ENCODE measurements at places on chromosomes 5 and 9.

GRCh38 chr9:88590558-88591146 lies 55.7 kb downstream of the NXNL2 start:
- peak; percentile 27 for DNase-seq

DNA sequence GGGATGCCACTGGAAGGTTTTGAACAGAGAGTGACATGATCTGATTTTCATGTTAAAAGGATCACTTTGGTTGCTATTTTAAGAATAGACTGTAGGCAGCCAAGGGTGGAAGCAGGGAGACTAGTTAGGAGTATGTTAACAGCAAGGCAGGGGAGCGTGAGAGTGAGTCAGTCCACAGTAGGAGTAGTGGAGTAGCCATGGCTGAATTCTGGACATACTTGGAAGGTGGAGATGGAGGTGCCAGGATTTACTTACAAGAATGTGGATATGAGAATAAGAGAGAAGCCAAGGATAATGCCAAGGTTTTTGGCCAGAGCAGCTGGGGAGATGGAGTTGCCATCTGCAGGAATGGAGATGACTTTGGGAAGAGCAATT lies 118.8 kb downstream of the GALNT10 start:
- DNase-seq: no peak

DNA sequence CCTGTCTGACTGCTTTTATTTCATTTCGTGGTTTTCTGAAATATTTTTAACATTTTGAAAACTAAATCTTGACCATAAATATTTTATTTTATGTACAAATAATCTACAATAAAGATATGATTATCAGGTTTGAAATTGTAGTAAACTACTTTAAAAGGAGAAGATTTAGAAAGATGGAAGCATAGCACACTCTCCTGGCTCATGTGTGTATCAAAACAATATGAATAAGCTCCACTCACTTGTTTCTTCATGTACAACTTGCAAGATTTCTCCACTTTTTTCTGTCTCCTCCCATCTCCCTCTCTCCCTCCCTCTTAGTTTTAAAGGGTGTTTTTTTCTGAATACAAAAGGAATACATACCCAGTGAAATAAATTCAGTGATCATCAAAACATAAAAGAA lies 15.4 kb upstream of the VPS13A start:
- no peak for DNase-seq

DNA sequence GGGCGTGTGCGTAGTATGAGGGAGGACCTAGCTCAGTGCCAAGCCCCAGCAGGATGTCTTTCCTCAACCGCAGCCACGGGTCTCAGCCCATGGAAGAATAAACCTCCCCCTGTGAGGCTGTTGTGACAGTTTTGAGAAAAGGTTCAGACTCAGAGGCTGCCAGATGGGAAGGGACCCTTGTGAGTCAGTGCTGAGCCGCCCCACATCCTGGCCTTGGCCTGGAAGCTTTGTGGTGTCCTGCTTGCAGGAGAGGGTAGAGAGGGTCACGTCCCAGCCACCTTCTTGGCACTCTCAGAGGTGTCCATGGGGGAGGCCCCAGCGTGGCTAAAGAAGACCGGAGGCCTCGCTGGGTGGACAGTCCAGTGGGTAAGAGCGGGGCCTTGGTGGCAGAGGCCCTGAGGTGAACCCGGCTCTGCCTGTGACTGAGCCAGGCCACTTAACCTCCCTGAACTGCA lies 2.8 kb downstream of the GRHPR start:
- no peak for DNase-seq

DNA sequence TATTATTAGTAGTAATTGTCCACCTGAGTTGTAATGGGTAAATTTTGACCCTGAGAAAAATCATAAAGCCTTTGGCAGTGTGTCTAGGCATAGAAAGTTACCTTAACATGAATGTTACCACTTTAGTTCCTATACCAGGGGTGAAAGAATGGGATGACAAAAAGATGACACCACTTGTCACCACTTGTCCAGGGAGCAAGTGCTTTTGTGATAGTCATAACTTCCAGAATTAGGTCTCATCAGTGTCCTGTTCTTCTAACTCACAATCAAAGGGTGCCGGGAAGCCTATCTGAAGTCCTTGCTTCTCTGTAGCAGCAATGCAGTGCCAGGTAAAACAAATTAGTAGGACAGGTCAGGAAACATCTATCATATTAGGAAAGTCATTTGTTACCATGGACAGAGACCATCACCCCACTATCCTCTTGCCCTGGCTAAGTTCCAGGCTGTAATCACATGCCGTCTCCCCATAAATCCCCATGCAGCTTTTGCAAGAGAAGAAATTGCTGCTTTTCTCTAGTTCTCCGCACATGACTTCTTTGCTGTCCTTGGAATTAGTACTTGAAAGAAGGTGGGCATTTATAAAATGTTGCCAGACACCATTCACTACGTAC lies 156.5 kb upstream of the SGCD start:
- no peak for DNase-seq

- no peak for DNase-seq
These were observed 170.8 kb downstream of the SGCD start for GRCh38 chr5:156497804-156498208.

GRCh38 chr5:143447983-143448382 lies 44.5 kb upstream of the NR3C1 start:
- DNase-seq: no peak

GRCh38 chr5:89303033-89303480 lies 420.1 kb upstream of the MEF2C start:
- DNase-seq: no peak

- no peak for DNase-seq
These were observed 218.8 kb downstream of the MCTP1 start for GRCh38 chr5:95066048-95066447.

DNA sequence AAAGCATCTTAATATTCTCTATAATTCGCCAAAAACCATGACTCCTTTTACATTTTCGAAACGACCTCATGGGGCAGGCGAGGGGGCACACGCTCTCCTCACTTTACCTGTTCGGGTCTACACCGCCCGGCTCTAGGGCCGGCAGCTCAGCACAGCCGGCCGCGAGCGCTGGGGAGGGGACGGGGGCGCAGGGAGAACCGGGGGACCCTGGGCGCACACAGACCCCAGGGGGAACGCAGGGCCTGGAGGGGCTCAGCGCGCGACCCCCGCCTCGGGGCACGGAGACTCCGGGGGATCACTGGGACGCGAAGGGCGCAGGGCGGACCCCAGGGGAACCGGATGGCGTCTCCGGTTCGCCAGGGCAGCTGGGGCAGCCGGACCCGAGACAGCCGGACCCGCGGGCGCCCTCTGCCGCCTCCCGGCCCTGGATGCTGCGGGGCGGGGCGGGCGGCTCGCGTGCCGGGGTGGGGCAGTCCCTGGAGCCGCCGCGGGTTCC lies at the start of gene AHRR:
Gene AHRR, plus strand, starts transcription at position 485 of the 496 bp plus-strand sequence. CDS start 22,189 bp downstream, outside the sequence.
- DNase-seq: no peak

- DNase-seq: peak; percentile 66
These were observed 71.1 kb upstream of the SLC44A1 start for GRCh38 chr9:105173306-105173705.

DNA sequence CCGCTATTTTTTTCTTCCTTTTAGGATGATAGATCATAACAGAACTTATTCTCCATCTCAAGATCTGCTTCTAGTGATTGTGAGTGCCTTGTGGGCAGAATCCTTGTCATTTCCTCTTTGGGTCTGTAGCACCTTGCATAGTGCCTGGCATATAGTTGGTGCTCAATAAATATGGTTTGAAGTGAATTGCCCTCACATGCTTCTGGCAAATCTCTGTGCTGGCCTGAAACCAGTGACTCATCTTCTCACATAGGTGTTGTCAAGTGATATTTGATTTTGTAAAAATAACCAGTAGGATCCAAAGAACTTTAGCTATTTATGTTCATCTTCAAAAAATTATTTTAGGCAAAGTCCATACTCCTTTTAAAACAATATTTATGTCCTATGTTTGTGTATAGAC lies 86.7 kb downstream of the GABRG2 start:
- no peak for DNase-seq

DNA sequence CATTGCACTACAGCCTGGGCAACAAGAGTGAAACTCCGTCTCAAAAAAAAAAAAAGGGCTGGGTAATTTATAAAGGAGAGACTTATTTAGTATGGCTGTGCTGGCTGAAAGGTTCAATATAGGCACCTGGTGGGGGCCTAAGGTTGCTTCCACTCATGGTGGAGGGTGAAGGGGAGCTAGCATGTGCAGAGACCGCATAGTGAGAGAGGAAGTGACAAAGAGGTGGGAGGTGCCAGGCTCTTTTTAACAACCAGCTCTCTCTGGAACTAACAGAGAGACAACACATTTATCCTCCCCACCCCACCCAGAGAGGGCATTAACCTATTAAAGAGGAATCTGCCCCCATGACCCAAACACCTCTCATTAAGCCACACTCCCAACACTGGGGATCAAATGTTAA lies 28.9 kb upstream of the SERINC5 start:
- no peak for DNase-seq

DNA sequence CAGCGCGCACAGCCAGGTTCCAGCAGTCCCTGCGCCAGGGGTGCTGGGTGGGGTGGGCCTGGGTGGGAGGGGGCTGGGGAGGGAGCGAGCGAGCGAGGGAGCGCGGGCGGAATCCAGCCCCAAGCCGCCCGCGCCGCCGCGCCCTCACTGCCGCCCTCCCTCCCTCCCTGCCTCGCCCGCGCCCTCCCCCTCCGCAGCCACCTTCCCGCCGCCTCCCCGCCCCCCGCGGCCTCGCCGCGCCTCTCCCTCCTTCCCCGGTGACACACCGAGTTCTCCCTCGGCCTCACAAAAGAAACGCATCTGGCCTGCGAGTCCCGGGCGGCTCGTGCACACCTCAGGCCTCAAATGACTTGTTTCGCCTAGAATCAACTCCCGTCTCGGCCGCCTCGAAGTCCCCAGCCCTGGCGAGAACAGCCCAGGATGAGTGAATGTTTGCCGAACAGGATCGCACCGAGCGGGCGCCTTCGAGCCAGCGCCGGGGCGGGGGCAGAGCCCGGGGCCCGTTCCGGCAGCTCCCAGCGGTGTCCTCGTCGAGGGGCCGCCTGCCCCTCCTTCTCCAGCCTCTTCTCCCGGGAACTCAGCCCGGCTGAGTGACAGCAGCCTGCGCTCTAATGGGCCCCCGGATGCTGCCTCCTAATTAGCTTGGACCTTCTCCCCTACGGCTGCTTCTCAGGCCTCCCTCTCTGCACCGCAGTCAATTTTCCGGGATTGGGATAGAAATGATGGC lies 371 bp upstream of the PITX1 start:
- DNase-seq: no peak

- no peak for DNase-seq
These were observed 354.5 kb upstream of the FTMT start for GRCh38 chr5:121497176-121497575.

- DNase-seq: no peak
These were observed 116.1 kb upstream of the TUT7 start for GRCh38 chr9:86470326-86470725.

DNA sequence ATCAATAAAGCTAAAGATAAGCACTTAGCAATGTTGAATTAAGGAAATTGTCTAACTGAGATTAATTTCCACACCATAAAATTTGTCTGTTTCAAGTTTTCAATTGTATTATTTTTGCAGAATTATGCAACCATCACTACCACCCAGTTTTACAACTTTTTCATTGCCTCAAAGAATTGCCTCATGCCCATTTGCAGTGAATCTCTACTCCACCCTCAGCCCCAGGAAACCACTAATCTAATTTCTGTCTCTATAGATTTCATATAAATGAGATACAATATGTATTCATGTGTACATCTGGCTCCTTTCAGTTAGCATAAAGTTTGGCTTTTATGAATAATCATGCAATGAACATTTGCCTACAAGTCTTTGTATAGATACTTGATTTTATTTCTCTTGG lies 72.9 kb downstream of the PTCD2 start:
- no peak for DNase-seq

DNA sequence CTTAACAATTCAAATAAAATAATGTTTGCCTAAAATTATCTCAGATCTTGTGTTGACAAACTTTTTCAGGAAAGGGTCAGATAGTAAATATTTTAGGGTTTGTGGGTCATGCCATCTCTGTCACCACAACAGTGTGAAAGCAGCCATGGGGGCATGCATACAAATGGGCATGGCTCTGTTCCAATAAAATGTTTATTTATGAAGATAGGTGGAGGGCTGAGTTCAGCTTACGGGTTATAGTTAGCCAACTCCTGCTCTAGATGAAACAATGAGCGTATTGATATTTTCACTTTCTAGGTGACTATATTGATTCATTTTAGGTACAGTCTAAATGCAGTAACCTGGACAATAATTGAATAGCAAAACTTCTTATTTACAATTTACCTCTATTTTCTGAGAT lies 533.8 kb upstream of the CLINT1 start:
- no peak for DNase-seq

DNA sequence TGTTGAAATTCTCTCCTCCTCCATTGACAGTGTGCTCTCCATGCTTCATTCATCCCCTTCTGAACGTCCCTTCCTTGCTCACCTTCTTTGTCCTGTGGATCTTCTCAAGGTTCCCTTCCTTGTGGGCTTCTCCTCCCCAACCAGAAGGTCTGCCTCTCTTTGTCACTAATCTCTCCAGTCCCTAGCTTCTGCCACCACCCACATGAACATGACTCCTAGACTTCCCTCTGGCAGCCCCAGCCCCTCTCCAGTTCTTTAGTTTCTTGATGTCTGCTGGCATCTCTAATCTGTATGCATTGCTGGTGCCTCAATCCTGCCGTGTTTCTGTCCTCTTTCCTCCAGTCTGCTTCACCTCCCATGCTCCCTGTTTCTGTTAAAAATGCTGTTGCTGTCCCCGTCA lies 79.3 kb downstream of the ARHGAP26 start:
- DNase-seq: no peak

DNA sequence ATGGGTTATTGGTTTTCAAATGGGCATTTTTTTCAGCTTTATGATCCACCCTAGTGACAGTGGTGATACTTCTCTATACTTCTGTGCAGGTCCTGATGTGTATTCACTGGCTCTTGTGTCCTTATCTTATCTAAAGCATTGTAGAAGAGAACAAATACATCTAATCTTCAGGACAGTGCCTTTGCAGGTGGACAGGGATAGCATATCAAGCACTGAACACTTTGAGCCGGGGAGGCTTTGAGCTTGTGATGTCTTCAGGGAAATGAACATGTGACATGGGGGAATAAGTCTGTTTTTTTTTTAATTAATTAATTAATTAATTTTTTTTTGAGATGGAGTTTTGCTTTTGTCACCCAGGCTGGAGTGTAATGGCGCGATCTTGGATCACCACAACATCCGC lies 115.5 kb upstream of the KLF4 start:
- no peak for DNase-seq

GRCh38 chr5:43371821-43372220 lies 40.4 kb downstream of the CCL28 start:
- no peak for DNase-seq

GRCh38 chr5:97967292-97967691 lies 784.2 kb upstream of the RIOK2 start:
- no peak for DNase-seq

DNA sequence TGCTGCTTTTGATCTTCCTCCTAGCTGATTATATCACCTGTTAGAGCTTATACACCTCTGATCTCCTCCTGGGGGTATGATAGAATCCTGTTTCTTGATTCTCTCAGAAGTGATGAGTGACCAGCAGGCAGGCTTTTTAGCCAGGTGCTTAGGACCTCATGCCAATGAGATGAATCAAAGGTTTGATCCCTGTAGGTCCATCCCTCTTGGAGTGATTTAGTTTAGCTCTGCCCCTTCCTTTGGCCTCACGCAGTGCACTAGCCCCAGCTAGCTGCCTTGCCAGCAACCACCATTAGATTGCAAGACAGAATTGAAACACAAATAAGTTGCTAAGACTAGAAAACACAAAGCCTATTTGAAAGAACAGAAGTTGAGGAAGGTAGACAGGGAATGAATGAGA lies 84.4 kb downstream of the ZSWIM6 start:
- no peak for DNase-seq

- DNase-seq: no peak
These were observed 98.2 kb downstream of the DPYSL3 start for GRCh38 chr5:147411359-147412319.

All from NT2/D1 (cell line).